ENCODE measurements at places on chromosomes 2 and 18.

- DNase-seq: no peak
Measured at GRCh38 chr2:144085016-144085415, 434.9 kb downstream of the ZEB2 start.

DNA sequence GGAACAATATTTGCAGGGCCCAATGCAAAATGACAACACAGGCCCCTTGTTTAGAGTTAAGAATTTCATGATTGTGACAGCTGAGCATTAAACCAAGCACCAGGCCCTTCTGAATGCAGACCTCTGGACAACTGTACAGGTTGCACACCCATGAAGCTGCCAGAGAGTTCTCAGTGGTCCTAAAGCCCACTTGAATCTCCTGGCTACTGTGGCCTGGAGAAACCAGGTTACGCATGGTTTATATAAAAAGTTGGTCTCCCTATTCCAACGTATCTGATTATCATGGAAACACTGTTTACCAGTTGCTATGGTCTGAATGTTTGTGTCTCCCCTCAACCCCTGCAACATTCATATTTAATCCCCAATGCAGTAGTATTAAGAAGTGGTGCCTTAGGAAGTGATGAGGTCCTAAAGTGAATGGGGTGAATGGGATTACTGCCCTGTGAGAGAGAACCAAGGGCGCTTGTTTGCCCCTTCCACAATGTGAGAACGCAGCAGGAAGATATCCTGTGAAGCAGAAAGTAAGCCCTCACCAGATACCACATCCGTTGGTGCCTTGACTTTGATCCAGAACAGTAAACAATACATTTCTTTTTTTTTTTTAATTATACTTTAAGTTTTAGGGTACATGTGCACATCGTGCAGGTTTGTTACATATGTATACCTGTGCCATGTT is 48.0 kb upstream of the ANXA4 start:
- no peak for DNase-seq

DNA sequence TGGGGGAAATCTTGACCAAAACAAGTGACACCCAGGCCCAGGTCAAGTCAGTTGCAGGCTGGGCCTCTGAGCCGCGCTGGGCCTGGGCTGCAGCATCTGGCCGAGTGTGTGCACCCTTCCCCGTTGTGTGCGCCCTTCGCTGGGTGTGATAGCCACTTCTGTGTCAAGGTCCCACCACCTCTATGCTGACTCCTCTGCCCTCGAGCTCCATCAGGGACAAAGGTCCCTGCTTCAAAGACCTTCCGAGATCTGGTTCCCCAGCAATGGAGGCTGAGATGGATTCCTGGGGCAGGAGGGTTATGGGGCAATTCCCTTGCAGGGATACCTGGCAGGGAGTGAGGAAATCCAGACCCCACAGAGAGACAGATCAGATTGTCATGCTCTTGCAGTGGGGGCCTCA is 93.6 kb downstream of the PIEZO2 start:
- DNase-seq: no peak

GRCh38 chr2:120424274-120424796 is 78.4 kb downstream of the INHBB start:
- DNase-seq: no peak

GRCh38 chr2:42928692-42929545 is 136.5 kb upstream of the HAAO start:
- no peak for DNase-seq

DNA sequence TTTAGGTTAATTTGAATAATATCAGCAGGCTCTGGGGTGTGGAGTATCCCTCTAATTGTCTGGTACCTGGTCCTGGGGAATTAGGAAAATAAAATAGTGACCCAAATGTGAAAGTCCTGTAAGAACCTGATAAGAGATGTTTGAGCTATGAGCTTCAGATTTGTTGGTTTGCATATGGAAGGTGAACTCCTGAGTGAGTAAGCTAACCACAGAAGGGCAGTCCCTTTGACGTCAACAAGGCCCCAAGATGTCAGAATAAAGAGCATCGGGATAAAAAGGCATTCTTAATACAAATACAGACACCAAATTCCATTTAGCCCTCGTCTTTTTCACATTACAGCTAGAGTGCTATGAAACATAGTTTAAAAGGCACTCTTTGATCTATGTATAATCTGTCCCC is 1366.3 kb upstream of the TMEFF2 start:
- no peak for DNase-seq
